Stimulated activated CD8-positive, alpha-beta memory T cell treated with anti-CD3 and anti-CD28 coated beads, Interleukin-4, amount 100 ng/mL, for 4 hours (primary cell): ENCODE measurements at places on chromosomes 12 and 14.
A peak's percentile ranks its signal among the peaks of the same experiment; 100 is the strongest.

DNA sequence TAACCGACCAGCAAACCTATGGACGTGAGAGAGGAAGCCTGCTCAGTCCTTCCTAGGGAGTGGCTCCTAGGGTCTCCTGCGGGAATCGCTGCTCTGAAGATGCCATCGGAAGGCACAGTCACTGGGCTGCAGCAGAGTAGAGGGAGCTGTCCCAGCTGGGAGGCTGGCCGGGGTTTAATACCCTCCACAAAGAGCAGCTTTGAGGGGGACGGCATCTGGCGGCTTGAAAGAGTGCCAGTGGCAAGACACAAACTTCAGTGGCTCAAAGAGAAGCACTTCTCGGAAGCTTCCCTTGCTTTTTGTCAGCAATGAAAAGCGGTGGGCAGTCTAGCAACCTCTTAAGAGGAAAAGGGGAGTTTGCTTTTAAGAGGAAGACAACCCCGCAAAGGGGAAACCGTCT lies 114.6 kb downstream of the TMEM132C start:
- no peak for DNase-seq

DNA sequence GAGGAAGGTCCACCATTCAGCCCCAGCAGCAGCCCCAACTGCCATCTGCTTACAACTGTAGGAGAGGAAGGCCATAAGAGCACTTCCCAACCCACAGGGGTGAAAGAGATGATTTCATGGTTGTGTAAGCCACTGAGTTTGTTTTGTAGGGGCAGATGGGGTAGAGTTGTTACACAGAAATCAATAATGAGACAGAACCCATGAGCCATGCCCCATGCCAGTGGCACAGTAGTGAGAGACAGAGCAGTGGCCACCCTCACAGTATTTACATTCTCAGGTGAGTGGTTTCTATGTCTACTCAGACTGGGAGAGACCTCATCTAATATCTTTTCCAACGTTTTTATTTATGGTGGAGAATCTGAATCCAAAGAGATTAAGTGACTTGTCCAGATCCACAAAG lies 68.6 kb downstream of the NUAK1 start:
- no peak for DNase-seq

- no peak for DNase-seq
Measured at GRCh38 chr12:54036620-54037359, 3.9 kb downstream of the HOXC5 start.

- no peak for DNase-seq
Measured at GRCh38 chr14:76267322-76268046, 108.5 kb upstream of the ESRRB start.

GRCh38 chr12:76144245-76144549 lies 59.7 kb upstream of the NAP1L1 start:
- peak; percentile 13 for DNase-seq

DNA sequence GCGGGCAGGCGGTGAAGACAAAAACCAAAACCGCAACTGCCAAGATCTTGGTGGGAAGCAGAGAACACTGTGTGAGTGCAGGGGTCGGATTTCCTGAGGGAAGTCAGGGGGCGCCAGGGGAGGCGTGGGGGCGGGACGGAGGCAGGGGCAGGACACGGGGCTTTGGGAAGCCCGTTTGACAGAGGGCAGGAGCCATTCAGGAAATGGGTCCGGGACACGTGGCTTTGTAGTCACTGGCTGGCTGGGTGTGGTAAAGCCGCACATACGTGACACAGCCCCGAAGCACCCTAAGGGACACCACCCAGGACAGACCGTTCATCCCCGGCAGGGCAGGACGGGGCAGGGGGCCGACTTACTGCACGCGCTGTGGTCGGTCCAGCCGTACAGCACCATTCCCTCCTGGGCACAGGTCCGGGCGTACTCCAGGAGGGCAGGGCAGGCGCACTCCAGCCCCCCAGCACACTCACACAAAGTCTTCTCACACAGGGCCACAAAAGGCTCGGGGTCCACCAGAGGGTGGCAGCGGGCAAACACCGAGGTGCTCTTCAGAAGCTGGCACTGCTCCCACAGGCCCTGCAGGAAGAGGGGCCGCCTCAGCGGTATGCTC lies 49.4 kb downstream of the VWF start:
- DNase-seq: no peak
